ENCODE measurements at places on chromosomes 2 and 18. TPM values are rescaled to one million over a fixed set of nuclear protein-coding genes. Genes with fewer than 3 reads are reported as not detected.

Gene IMPACT
- 59.7 TPM for polyA plus RNA-seq

Gene BMP10
- polyA plus RNA-seq: 0.26 TPM

Gene GKN2
- polyA plus RNA-seq: not detected

Gene FHOD3
- 6.5 TPM for polyA plus RNA-seq

Gene CCL20
- polyA plus RNA-seq: 0.99 TPM

Gene TMEM17
- 7.8 TPM for polyA plus RNA-seq

Gene SETBP1
- polyA plus RNA-seq: 6.2 TPM

Gene RANBP2
- polyA plus RNA-seq: 29.0 TPM

Gene COL3A1
- 589 TPM for polyA plus RNA-seq

Gene KIAA2012
- 1.6 TPM for polyA plus RNA-seq

Gene VSNL1
- polyA plus RNA-seq: 0.46 TPM

Gene WIPF1
- 16.9 TPM for polyA plus RNA-seq

Gene LIPG
- polyA plus RNA-seq: 35.2 TPM

Gene GPR35
- polyA plus RNA-seq: 3.1 TPM

Gene ACVR1C
- 0.47 TPM for polyA plus RNA-seq

Gene UPP2
- not detected for polyA plus RNA-seq

Gene TRPM8
- 5.2 TPM for polyA plus RNA-seq

Measured in testis (tissue), 5 donors.